ENCODE measurements at places on chromosomes 1 and 21.

DNA sequence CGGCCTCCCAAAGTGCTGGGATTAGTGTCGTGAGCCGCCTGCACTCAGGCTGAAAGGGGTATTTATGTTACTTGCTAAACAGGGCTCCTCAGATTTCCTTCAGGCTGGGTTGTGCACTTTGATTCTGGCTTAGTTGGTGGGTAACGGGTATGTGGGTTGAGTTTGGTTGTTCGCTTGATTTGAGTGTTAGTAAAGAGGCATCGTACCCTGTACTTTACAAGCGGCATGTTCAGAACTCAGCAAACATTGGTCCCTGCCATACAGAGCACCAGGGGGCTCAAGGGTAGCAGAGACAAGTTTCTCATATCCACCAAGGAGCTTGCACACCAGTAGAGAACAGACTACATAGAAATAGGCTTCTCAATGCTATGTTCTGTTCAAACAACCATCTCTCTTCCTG is 147.8 kb downstream of the PGBD5 start:
- no peak for DNase-seq

DNA sequence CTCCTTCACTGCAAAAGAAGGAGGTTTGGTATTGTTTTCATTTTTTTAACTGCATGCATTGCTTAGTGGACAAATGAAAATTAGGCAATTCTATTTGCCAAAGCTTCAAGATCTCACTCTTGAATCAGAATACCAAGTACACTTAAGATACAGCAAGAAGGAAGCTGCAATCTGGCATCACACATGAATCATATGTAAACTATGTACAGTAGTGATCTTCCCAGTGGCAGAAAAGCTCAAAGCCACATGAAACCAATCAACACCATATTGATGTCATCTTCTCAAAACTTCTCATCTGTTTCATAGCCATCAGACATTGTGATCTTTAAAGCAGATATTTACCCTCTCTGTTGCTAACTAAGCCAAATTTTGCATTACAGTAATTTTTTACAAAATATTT is 550.1 kb downstream of the LTN1 start:
- no peak for DNase-seq

GRCh38 chr1:33684396-33685179 is 179.3 kb upstream of the HMGB4 start:
- DNase-seq = no peak

DNA sequence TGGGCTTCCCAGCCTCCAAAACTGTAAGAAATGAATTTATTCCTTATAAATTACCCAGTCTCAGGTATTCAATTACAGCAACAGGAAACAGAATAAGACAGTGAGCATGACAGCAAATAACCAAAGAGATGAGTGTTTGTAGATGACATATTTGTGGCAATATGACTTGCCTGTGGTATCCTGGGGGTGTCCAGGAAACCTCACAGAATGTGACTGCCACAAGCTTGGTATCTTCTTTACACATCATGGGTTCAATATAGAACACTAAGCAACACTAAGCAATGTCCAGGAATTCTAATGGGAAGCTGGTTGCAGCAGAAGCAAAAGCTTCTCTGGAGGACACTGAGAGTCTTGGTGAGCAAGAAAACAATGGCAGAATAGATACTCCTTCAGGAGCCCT is 236.4 kb upstream of the BEND5 start:
- DNase-seq = no peak

- DNase-seq = no peak
Observed at GRCh38 chr21:45721671-45722070, 78.1 kb downstream of the PCBP3 start.

DNA sequence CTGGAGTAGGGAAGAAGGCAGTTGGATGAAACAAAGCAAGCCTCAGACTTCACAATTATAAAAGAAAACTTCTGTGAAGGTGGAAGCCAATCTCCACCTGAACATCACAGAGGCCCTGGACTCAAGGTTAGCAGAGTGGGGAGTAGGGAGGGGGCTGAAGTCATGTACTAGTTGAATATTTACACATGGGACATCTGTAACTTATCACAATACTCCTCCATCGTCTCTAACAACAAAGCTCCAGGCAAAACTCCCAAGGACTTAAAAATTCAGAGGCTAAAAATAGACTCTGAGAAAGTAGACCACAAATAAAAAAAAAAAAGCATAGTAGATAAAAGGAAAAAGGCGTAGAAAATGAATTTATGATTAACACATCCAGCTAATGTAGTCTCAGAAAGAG is 326.3 kb upstream of the PKN2 start:
- DNase-seq = no peak

GRCh38 chr1:183247931-183248330 is 61.9 kb downstream of the LAMC2 start:
- DNase-seq = no peak

DNA sequence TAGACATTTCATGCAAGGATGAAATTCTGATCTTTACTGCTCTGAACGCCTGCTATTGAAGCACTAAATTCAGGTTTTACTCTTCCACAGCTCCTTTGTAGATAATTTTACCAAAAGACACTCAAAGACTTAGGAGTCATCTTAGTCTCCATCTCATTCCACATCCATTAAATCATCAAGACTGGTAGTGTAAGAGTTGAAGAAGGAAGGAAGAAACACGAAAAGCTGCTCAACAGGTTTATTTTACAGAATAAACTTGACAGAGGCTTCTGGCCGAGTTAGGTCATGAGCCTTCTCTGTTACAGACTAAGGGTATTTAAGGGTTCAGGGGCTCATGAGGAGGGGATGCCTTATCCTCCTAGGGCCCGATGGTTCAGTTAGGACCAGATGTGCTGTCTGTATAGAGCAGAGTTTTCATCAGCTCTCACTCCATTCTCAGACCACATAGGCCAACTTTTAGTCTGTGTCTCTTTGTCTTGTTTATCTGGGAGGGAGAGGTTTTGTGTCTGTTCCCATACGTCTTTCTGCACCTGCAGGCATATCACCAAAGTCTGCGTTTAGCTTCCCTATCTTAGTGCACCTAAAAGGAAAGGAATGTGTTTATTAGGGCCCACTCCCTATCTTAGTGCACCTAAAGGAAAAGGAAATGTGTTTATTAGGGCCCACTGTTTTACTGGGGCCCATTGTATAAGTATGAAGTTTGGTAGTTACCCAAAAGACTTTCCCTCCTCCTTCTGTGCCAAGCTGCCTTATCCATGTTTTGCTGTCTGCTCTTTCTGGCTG is 57.4 kb upstream of the RGS18 start:
- no peak for DNase-seq

- no peak for DNase-seq
Observed at GRCh38 chr1:210915890-210916507, 217.9 kb downstream of the KCNH1 start.

GRCh38 chr1:151504252-151504651 is 6.9 kb upstream of the CGN start:
- no peak for DNase-seq

DNA sequence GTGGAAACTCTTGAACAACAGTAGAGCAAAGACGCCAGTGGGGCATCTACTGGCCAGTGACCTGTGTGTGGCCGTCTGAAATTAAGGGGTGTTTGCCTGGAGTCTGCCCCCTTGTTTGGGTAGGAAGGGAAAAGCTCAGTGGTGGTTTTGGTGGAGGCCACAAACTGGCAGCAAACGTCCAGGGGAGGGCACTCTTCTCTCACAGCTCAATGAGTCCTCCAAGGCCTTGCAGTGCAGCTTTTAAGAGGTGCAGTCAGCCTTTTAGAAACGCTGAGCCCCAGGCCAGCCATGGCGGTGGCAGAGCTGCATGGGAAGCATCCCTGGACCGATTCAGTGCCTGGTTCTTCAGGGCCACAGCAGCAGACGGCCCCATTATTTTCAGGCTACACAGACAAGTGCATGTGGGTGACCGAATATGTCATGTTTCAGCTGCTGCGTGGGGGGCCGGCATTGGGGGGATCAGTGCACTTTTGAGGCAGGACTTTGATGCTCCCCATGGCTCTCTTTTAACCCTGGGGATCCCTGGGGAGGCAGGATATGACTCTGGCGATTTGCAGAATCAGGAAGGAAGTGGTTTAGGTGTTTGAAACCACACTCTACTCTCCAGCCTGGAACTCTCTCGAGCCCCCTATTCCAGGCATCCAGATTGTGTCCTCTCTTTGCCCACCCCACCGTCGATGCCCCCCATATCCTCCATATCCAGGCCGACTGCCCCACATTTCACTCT is 414.0 kb downstream of the PRDM2 start:
- DNase-seq = peak; percentile 19

- no peak for DNase-seq
Observed at GRCh38 chr1:183806125-183806524, 1.2 kb downstream of the RGL1 start.

- no peak for DNase-seq
Observed at GRCh38 chr1:193356249-193356648, 169.8 kb upstream of the B3GALT2 start.

DNA sequence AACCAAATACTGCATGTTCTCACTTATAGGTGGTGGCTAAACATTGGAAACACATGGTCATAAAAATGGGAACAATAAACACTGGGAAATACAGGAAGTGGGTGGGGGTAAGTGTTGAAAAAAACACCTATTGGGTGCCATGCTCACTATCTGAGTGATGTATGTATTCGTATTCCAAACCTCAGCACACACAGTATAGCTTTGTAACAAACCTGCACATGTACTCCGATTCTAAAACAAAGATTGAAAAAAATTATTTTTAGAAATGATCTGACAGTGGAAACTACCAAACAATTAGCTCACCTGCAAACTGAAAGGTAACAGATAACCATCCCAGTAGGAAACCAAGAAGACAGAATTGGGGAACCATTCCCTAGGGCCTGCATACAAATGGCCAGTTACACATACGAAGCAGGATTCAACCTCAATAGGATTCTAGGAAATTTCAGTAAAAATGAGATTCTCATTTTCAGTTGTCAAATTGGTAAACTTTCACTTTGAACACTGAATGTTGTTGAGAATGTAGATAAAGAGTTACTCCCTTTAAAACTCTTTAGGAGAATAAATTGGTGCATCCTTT is 88.1 kb upstream of the LRRC8D start:
- DNase-seq = no peak

DNA sequence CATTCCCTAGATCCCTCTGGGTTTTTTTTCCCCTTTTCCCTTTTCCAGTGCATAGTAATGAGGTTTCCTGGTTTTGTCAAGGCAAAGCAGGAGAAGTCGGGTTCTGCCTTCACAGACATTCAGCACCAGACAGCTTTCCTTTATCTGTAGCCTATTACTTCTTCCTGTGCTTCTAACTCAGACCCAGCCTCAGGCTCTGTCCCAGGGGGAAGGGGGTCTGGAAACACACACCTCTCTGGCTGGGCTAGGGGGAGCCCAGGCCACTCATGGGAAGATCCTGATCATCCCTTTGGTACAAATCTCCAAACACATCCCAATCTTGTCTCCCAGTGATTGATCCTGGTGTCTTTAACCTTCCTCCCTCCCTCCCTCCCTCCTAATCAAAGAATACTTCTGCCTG is 656.4 kb downstream of the LMO4 start:
- DNase-seq = no peak

DNA sequence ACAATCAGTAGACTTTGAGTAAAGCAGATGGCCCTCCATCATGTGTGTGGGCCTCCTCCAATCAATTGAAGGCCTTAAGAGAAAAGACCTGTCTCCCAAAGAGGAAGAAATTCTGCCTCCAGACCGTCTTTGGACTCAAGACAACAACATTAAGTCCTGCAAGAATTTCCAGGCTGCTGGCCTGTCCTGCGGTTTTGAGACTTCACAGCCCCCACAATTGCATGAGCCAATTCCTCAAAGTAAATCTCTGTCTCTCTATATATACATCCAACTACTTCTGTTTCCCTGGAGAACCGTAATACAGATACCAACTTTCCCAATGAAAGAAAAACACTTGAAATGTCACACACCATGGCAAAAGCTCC is 16.4 kb downstream of the REG4 start:
- no peak for DNase-seq

DNA sequence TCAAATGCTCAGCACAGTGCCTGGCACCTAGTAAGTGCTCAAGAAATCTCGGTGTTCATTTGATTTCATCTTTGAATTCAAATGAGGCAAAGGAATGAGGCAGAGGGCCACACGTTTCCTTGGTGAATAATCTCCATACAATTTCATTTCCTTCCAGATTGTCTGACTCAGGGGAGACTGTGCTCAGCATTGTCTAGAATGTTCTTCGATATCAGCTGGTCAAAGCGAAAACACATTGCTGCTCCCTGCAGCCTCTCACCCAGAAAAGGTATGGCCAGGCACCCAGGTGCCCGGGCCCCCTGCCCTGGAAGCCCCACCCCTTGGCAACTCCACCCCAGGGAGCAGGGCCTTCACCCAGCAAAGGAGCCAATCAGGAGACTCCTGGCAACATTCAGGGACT is 55.8 kb downstream of the FBXO2 start:
- DNase-seq = no peak

- no peak for DNase-seq
Observed at GRCh38 chr1:81878538-81878937, 77.8 kb downstream of the ADGRL2 start.

- no peak for DNase-seq
Observed at GRCh38 chr1:199723250-199723956, 304.1 kb upstream of the NR5A2 start.

DNA sequence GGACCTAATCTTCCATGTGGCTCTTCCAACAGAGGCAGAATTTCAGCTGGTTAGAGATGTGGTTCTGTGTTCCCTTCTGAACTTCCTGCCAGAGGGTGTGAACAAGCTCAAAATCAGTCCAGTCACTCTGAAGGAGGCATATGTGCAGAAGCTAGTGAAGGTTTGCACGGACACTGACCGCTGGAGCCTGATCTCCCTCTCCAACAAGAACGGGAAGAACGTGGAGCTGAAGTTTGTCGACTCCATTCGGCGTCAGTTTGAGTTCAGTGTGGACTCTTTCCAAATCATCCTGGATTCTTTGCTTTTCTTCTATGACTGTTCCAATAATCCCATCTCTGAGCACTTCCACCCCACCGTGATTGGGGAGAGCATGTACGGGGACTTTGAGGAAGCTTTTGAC is 17.3 kb downstream of the TENT5C start:
- no peak for DNase-seq

- DNase-seq = no peak
Observed at GRCh38 chr1:155485945-155486344, 76.7 kb downstream of the ASH1L start.

GRCh38 chr1:151326619-151327222 is 495 bp downstream of the PI4KB start:
- DNase-seq = peak; percentile 57

GRCh38 chr1:203325418-203326091 is 20.2 kb downstream of the BTG2 start:
- DNase-seq = peak; percentile 77

DNA sequence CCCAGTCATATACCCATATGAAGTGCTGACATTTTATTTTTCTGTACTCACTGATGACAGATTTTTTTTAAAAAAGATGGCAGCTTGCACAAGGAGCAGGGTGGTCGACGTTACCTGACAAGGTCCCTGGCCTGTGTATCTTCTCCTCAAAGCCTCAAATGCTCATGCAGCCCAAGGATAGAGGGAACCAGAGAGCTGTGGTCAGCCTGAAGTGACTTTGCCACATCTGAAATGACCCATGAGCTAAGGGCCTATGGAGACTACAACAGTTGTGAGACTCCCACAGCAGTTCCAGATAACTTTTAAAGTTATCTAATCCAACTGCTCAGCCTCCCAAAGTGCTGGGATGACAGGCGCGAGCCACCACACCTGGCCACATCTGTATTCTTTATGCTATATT is 131.1 kb downstream of the GLUL start:
- DNase-seq = no peak
